CD8-positive, alpha-beta T cell (primary cell): ENCODE measurements at places on chromosomes 2 and 18.

DNA sequence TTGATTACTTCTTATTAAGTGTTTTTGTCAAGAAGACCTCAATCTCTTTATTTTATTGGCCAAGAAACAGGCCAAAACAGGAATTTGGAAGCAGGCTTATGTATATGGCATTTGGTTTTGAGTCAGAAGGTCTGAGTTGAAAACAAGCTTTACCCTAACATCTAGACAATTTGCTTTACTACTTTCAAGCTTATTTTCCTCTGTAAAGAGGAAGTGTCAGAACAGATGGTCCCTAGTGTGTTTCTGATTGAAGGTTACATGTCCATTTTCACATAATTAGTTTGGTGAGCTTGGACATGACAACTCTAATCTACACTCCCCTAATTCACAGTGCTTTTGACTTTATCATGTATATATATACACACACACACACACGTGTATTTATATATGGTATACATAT lies 19.8 kb upstream of the MAP4K4 start:
- no peak for DNase-seq

GRCh38 chr2:201839727-201840126 lies 33.4 kb downstream of the CDK15 start:
- DNase-seq: no peak

GRCh38 chr2:206260188-206261012 lies 14.1 kb upstream of the ZDBF2 start:
- no peak for DNase-seq

GRCh38 chr2:126482582-126483464 lies 173.1 kb upstream of the GYPC start:
- no peak for DNase-seq

- DNase-seq: peak; percentile 40
Measured at GRCh38 chr2:74481961-74482800, 617 bp downstream of the CCDC142 start.

- no peak for DNase-seq
Measured at GRCh38 chr2:83068714-83069113, 1390.4 kb downstream of the SUCLG1 start.

- no peak for DNase-seq
Measured at GRCh38 chr2:128159437-128159836, 68.4 kb downstream of the UGGT1 start.

DNA sequence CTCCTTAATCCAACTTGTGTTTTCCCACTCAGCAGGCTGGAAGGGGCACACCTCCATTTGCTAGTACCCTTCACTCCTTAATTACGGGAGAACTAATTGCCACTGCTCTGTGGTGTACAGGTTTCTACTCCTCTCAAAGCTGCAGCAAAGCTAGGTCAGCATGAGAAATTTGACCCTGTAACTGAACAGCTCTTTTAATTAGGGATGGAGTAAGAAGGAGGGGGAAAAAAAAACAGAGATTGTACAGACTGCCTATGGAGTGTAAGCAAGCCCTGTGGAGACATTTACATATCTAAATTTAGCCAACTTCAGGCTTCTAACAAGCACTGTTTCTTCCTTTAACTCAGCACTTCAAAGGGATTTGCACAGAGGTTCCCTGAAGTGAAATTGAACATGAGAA lies 629.7 kb upstream of the SETBP1 start:
- no peak for DNase-seq

DNA sequence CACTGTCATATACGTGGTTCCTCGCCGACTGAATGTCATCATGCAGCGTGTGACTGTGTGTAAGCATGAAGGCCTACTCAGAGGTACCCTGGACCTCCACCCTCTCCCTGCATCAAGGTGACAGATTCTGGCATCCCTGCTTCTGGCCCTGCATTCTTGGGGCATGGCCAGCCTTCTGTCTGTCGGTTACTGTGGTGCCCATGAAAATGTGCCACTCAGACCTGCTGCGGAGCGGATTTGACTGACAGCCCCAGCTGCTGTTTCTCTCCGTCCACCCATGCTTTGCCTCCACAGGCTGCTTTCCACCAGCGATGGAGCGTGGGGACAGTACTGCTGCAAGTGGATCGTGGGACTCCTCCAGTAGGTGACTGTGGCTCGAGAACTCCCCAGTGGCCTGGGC lies 9.6 kb downstream of the TMEM177 start:
- no peak for DNase-seq
